ENCODE measurements at places on chromosomes 16 and 17.

DNA sequence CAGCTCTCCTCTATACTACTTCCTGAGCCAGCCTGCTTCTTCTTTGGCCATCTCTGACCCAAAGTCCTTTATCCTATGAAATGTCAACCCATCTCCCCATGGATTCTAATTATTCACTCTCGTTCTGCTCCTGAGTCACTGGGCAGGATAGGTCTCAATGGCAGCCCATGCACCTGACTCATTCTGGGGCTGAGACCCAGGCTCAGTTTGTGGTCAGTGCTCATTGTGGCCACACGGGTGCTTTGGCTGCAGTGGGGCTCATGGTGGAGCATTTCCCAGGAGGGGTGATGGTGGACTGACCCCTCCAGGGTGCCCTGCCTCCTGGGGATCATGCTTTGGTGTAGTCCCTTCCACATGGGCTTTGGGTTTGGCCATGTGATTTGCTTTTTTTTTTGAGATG, 154.8 kb upstream of the WSCD1 start:
- DNase-seq: peak; percentile 9

DNA sequence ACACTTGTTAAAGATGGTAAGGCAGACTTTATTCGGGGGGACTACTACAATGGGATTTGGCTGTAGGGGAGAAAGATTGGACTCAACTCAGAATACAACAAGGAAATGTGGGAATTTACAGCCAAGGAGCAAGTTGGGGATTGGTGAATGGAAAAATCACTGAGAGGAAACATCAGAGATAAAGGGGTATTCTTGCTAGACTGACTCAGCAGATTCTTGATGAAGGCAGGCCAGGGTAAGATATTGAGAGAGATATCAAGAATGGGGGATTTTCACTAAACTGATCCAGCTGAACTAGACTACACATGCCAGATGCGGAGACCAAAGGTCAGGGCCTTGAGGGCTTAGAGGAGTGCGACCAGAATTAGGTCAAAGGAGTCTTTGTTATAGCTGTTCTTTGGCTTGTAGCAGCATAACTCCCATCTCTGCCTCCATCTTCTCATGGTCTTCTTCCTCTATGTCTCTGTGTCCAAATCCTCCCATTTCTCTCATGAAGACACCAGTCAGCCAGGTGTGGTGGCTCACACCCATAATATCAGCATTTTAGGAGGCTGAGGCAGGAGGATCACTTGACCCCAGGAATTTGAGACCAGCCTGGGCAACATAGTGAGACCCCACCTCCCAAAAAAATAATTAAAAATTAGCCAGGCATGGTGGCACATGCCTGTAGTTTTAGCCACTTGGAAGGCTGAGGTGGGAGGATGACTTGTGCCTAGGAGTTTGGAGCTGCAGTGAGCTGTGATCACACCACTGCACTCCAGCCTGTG, 17.3 kb downstream of the CHD9NB start:
- DNase-seq: no peak

DNA sequence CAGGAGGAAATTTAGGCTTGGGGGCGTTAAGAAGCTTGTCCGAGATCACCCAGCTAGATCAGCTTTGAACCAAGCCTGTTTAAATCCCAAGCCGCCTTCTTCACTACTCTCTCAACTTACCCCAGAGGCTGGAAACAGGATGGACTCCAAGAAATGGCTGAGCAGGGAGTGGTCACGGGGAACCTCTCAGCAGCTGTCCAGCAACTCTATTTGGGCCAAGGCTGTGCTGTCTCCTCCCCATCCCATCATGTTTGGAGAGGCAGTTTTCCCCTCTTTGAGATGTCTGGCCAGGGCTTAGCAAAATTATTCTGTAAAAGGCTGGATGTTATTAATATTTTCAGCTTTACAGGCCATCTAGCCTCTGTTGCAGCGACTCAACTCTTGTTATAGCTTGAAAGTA, 305.7 kb downstream of the RBFOX1 start:
- DNase-seq: no peak

DNA sequence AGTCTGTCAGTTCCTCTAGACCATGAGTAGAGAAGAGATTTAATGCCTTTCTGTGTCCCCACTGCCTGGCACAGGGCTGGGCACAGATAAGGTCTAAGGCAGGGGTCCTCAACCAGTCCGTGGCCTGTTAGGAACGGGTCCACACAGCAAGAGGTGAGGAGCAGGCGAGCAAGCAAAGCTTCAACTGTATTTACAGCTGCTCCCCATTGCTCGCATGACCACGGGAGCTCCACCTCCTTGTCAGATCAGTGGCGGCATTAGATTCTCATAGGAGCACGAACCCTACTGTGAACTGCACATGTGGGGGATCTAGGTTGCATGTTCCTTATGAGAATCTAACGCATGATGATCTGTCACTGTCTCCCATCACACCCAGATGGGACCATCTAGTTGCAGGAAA, 1.8 kb downstream of the B9D1 start:
- DNase-seq: no peak

- DNase-seq: peak; percentile 42
These were observed 14.2 kb upstream of the RAP1GAP2 start for GRCh38 chr17:2782055-2782454.

GRCh38 chr16:72198021-72198711, 26.2 kb upstream of the PMFBP1 start:
- DNase-seq: no peak

- DNase-seq: peak; percentile 78
These were observed 9.9 kb downstream of the TMIGD1 start for GRCh38 chr17:30323895-30324319.

DNA sequence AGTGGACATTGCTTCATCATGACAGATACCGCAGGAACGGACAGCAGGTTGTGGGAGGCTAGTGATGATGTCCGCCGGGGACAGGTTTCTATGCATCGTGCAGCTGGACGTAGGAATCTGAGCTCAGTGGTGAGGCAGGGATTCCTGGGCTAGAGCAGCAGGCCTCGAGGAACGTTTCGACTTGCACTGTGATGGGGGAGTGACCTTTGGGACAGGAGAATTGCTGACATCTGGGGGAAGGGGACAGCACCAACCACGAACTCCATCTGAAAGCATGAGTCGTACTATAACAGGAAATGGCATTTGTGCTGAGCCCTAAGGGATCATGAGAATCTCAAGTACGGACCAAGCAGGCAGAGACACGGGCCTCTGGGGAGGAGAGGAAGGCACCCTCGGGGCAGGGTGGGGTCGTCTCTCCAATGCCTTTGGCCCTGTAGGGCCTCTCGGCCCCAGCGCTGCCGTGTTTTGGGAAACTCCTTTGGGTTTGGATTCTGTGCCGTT, 65.8 kb upstream of the ENDOV start:
- DNase-seq: peak; percentile 47

- DNase-seq: no peak
These were observed 57.9 kb downstream of the CMIP start for GRCh38 chr16:81502396-81503070.

DNA sequence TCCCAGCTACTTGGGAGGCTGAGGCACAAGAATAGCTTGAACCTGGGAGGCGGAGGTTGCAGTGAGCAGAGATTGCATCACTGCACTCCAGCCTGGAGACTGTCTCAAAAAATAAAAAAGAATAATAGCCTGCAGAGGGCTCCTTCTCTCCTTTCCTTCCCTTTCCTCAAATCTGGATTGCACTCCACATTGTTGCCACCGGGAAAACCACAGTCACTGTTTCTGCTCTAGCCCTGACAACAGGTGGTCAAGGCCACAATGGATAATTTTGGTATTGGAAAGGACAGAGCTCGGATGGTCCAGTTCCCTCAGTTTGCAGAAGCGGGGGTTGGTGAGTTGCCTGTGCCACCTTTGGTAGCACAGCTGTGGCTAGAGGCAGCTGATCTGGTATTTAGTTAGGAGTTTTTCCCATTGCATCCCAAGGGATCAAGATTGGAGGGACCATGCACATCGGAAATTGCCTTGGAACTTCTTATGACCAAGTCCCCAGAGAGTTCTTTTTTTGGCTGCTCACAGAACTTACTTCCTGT, 44.7 kb upstream of the PRSS54 start:
- DNase-seq: peak; percentile 49

- no peak for DNase-seq
These were observed 2.7 kb upstream of the ZG16B start for GRCh38 chr16:2827374-2827791.

DNA sequence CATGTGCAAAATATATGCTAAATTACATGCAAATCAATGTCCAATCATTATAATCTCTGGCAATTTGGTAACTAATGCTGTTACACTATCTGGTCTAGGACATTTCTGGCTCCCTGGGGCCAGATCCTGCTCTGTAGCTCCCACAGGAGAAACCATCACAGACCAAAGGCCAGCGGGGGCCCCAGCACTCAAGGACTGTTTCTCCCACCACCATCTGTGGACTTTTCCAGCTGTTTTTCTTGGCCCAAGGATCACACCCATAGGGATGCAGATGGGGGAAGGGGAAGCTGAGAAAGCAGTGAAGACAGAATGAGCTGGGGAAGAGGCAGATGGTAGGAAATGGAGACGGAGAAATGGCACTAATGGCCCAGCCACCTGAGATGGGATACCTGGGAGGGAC, at the start of gene HIGD1B:
TSS of gene HIGD1B (plus strand) at position 298 of the 400 bp plus-strand sequence. CDS start 270 bp downstream, outside the sequence.
- no peak for DNase-seq

- no peak for DNase-seq
These were observed 363.5 kb downstream of the CPPED1 start for GRCh38 chr16:12440228-12440530.

GRCh38 chr17:50719924-50720794, 756 bp downstream of the LUC7L3 start:
- DNase-seq: no peak

- no peak for DNase-seq
These were observed 1.5 kb downstream of the FOXN1 start for GRCh38 chr17:28507567-28508203.
